Activated CD4-positive, alpha-beta T cell treated with anti-CD3 and anti-CD28 coated beads for 1 hour (primary cell): ENCODE measurements at places on chromosomes 12 and 14.

GRCh38 chr12:40226705-40227104 is 1.9 kb downstream of the LRRK2 start:
- no peak for DNase-seq

DNA sequence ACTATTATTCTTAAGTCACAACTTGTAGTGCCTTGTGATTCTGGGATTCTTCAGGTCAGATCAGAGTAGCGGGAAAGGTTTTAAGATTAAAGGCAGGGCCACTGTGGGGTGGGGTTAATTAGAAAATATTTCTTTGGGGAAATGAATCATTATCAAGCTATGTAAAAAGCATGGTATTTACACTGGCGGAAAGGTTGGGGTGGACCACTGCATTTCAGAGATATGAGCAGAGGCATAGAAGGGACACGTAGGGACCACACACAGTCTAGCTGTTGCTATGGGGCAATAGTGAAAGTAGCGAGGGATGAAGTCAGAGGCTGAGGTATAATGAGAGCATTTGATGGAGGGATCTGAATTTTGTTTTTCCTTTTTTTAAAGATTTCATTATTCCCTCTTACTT is 31.7 kb upstream of the KCNH3 start:
- no peak for DNase-seq

GRCh38 chr12:19710811-19711793 is 271.8 kb downstream of the AEBP2 start:
- DNase-seq, result no peak

DNA sequence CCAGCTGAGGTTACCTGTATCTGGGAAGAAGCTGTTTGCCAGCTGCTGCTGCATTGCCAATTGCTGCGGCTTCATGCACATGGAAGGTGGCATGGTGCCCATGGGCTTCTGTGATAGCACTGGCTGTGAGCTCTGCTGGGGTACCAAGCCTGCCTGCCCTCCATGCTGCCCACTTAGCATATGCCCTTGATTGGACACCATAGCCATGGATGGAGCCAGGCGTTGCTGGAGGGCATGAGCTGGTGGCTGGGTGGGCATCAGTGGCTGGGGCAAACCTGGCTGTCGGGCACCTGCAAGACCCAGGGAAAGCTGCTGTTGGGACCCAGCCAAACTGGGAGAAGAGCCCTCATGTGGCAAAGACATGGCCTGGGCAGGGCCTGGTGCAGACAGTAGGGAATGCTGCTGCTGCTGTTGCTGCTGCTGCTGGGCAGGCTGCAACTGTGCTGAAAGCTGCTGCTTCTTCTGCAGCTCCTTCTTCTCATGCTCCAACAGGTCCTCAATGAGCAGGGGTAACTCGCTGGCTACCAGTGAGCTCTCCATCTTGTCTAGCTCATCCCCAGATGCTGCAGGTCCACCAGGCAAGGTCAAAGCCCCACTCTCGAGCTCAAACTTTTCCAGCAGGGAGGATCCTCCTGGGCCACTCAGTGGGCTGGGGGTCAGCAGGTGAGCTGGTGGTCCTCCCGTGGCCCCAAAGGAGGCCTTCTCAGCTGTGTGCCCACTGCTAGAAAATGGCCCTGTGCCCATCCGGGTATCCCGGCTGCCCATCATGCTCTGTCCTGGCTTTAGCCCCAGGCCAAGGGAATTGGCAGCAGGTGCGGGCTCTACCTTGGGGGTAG is 18.8 kb upstream of the PRKAG1 start:
- no peak for DNase-seq

DNA sequence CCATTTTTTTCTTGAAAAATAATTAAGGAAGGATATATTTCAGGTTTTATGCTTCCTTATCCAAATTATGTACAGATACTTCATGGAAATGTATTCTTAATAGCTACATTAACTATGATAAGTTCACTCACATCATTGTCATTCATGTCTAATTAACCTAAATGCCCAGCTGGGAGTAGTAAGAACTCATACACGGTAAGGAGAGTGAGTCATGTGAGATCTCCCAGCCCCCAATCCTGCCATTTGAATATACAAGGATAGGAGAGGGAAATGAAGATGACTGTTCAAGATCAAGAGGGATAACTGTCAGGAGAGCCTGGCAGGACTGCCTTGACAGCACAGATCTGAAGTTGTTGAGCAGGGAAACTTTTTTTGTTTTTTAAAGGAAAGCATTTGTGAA is 343.4 kb upstream of the USP15 start:
- DNase-seq, result no peak
